ENCODE measurements at places on chromosomes 1 and 21.

GRCh38 chr1:157641177-157641576 is 43.3 kb upstream of the FCRL4 start:
- DNase-seq, result no peak

DNA sequence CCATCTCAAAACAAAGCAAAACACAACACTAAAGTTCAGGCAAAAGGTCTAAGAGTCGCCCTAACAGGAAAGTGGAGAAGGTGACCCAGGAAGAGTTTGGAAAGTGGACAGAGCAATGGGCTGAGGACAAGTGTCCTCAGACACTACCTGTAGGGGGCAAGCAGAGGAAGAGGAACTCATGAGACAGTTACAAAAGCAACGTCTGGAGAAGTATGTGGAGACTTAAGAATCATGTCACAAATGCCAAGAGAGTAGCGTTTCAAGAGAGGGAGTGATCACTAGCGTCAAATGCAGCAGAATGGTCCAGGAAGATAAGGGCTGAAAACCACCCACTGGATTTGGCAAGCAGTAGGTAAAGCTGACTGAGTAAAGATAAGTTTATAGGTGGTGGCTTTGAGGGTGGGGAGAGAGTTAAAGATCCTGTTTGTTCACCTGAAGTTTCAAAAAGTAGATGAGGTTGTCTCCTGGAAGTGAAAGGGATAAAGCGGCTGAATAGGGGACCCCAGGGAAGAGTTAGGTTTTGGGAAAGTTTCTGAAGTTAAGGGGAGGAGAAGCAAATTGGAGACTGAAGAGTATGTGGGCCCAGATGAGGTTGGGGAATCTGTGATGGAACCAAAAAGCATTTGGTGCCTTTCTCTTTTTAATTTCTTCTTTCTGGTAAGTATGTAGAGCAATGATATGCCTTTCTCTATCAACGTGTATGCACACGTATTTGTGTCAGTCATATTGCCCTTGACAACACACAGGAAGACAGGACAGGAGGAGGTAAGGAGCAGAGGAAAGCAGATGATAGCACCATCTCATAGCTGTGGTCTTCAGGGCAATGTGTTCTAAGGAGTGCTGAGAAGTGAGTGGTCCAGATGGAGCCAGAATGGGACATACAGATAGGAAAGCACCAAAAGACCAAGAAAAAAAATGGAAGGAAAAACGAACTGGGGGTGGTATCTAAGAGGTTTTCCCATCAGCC is 3.1 kb downstream of the BSDC1 start:
- no peak for DNase-seq

GRCh38 chr1:232484856-232485255 is 145.1 kb downstream of the SIPA1L2 start:
- DNase-seq, result no peak

GRCh38 chr1:228286505-228287417 is 78.9 kb downstream of the OBSCN start:
- no peak for DNase-seq

DNA sequence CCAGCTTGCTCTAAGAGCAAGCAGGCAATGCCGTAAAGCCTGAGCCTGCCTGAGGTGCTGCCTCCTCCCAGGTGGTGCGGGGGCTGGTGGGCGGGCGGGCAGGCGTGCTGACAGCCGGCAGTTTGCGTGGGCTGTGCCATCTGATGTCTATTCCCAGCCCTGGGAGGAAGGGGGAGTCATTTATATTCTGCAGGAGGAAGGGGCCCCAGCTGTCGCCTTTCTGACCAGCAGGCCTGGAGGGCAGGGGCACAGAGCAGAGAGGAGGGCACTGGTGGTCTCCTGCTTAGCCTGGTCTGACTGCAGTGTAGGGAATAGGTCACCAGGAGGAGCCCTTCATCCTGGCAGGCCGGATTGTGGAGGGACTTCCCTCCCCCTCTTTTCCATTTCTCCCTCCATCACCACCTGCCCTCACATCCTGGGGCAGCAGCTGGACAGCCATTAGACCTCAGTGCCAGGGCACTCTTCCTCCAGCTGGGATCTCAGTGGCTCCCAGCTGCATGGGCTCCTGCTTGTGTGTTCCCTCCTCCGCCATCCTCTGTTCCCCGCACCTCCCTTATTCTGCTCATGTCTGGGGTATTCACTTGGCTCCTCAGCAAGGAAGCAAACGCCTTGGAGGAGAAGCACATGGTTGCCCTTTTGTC is 4.4 kb downstream of the CYB561D1 start:
- no peak for DNase-seq

DNA sequence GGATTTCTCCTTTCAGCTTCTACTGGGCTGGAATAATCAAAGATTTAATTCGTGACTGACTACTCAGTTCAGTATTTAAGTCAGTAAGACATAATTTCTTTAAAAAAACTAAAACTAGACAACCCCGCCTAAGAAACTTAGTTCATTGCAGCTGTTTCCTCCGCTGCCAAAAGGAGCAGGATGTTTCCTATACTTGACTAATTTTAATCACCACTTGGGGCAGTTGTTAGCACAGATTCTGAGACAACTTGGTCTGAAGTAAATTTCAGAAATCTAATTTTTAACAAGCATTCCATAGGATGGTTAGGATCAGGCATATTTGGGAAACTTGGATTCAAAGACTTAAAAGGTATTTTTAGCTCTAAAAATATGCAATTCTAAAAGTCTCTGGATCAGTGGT is 34.0 kb downstream of the EPRS1 start:
- no peak for DNase-seq

DNA sequence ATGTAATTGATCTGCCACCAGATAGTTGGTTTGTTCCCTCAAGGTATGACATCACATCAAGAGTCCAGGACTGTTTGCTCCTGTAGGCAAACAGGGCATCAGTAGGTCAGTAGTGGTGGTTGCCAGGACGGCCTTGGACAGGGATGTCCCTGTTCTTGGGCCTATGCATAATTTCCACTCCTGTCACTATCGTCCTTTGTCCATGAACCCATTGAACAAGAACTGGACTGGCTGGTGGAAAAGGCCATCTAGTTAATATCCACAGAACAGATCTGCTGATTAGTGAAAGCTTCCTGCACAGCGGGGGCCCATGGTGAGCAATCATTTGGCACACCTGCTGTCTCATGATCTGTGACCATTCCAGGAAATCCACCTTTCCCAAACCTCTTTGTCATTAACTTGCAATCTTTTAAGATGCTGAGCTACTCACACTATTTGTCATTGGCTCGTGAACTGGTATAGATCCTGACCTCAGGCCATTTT is 12.4 kb upstream of the BSDC1 start:
- DNase-seq, result peak; percentile 37

DNA sequence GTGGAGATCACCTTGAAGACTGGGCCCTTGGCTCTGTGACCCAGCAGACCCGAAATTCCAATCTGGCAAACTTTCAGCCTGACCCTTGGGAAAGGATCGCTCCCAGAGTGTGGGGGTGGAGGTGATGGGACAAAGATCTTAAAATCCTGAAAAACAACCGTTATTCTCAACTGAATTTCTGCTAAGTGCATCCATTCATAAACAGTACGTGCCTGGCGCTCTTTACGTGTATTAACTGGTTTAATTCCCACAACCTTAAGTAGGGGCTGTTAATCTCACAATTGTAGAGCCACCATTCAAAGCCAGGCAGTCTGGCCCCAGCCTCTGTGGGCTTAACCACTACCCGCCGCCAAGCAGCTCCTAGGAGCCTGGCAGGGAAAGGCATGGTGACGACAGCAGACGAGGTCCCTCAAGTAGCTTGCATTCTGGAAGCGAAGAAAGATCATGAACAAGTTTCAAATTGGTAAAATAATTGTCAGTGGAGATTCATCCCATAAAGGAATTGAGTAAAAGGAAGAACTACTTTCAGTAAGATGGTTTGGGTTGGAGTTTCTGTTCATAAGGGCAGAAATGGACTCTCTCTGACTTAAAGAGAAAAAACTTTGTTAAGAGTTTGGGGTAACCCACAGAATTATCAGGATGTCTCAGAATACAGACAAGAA is 11.4 kb upstream of the RGS16 start:
- DNase-seq, result no peak

- no peak for DNase-seq
Observed at GRCh38 chr1:151007853-151008243, 401 bp upstream of the PRUNE1 start.

GRCh38 chr1:198669023-198669698 is 30.3 kb downstream of the PTPRC start:
- peak; percentile 91 for DNase-seq

DNA sequence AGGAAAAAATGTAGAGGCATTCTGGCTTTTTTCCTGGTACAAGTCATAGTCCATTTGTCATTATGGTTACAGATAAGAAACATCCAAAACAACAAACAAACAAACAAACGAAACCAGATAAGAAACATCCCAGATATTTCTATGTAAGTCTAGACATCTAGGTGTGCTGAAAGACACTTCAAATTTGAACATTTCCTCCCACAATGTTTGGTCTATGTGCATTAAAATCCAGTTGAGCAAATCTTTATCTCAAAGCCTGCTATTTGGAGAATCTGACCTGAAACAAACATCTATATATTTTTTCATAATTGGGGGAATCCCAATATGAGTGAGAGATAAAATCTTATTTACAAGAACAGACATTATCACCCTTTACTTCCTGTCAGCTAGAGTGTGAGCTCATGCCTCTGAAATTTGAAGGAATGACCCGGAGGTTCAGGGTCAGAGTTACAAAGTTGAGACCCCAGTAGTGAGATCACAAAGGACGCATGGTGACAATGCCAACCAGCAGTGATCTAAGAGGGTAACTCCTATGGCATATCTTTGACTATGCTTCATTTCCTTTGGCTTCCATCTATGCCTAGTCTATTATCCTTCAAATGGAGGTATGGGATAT is 182.9 kb upstream of the ATP1B1 start:
- no peak for DNase-seq

DNA sequence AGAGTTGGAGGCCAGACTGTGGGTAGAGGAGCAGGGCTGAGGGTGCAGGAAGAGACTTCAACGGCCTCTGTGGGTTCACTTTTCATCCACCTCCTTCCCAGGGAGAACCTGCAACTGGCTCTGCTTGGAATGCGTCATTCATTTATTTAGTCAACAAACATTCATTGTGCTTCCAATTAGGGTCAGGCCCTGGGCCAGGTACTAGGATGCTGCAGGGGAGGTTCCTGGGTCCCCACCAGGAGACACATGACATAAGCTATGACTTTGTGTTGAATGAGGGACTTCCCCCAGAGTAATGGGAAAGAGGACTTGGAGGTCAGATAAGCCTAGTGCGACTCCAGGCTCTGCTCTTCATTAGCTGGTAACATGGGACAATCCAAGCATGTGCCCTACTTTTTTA is 46.3 kb upstream of the RPL11 start:
- no peak for DNase-seq

DNA sequence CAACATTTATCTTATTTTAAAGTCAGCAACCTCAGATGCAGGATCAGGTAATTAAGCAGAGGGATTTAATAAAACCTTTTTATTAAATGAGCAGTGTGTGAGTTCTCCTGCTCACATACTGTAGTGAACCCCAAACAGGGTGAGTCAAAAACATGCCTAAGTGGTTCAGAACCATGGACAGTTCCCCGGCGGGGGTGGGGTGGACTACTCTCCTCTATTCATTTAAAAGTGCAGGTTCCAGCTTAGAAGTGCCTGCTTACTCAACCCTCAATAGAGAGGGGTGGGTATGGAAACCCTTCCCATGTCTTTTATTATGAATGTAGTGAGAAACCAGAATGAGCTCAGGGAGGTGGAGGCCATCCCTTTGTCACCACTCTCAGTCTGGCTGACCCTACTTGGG is 397.9 kb downstream of the HHAT start:
- peak; percentile 28 for DNase-seq

GRCh38 chr1:15727021-15727420 is 9.0 kb upstream of the SLC25A34 start:
- DNase-seq, result no peak

DNA sequence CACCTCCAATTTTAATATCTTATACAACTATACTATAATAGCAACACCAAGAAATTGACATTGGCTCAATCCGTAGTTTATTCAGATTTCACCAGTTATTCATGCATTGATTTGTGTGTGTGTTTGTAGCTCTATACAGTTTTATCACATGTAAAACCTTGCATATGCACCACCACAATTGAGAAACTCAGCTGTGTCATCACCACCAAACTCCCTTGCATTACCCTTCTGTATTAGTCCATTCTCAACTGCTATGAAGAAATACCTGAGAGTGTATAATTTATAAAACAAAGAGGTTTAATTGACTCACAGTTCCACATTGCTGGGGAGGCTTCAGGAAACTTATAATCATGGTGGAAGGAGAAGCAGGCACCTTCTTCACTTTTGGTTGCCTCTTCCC is 162.1 kb downstream of the PATJ start:
- DNase-seq, result peak; percentile 24

DNA sequence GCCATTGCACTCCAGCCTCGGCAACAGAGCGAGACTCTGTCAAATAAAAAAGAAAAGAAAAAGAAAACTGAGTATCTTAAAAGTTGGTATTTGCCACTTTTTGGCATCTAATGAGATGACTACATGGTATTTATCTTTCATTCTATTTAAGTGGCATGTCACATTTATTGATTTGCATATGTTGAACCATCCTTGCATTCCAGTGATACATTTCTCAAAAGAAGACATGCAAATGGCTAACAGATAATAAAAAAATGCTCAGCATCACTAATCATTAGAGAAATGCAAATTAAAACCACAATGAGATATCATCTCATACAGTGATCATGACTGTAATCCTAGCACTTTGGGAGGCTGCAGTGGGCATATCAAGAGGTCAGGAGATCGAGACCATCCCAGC is 28.1 kb downstream of the SFPQ start:
- no peak for DNase-seq

- DNase-seq, result no peak
Observed at GRCh38 chr1:33723251-33723650, 140.6 kb upstream of the HMGB4 start.

DNA sequence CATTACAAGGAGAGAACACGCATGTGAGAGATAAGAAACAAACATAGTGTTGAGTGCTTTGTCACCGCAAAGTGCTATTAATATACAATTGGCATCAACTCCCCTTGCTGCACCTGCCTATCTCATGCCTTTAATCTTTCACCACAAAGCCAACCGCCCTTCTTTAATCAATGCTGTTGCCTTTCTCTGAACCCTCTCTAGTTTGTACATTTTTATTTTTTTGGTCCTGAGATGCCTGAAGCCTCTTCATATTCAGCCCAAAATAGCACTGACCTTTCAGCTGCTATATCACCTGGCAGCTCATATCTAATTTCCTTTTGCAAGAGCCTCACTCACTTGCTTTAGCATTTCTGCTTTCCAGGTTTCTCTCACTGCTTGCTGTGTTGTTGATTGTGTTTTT is 504.7 kb downstream of the NUF2 start:
- no peak for DNase-seq

DNA sequence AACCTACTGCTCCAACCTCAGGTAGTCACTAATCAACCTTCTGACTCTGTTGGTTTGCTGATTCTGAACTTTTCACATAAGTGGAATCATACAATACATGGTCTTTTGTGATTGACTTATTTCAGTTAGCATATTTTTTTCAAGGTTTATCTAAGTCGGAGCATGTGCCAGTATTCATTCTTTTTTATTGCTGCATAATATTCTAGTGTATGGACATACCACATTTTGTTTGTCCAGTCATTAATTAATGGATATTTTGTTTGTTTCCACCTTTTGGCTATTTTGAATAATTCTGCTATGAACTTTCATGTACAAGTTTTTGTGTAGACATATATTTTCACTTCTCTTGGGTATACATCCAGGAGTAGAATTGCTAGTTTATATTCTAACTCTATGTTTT is 53.0 kb upstream of the LRRN2 start:
- no peak for DNase-seq

GRCh38 chr1:6154525-6155319 is 25.4 kb downstream of the CHD5 start:
- DNase-seq, result no peak
